CD4-positive, alpha-beta T cell treated with Interleukin-17A for 4 hours (primary cell): ENCODE measurements at places on chromosomes 7 and 10.
A peak's percentile ranks its signal among the peaks of the same experiment; 100 is the strongest.

- DNase-seq: no peak
Measured at GRCh38 chr10:89466599-89467035, 52.2 kb downstream of the IFIT5 start.

GRCh38 chr10:124339119-124340032 lies 79.3 kb downstream of the OAT start:
- DNase-seq: no peak

- DNase-seq: no peak
Measured at GRCh38 chr7:99788554-99788953, 4.6 kb upstream of the CYP3A4 start.

GRCh38 chr10:119653916-119654315 lies 2.7 kb downstream of the BAG3 start:
- peak; percentile 15 for DNase-seq

DNA sequence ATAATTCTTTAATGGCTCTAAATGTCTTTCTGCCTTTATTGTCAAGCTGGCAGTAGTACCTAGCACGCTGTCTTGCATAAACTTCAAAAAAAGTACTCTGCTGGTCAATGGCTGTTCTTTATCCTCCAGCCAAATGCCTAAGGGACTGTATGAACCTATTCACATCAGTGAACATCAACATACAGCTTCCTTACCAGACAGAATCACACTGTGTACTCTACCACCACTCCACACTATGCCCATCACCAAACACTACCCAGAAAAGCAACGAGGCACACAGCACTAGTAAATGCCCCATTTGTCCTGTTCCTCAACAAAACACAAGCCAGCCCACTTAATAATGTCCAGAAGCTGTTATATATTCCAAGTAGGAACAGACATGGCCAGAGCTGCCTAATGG lies 127.5 kb downstream of the SGMS1 start:
- DNase-seq: no peak

DNA sequence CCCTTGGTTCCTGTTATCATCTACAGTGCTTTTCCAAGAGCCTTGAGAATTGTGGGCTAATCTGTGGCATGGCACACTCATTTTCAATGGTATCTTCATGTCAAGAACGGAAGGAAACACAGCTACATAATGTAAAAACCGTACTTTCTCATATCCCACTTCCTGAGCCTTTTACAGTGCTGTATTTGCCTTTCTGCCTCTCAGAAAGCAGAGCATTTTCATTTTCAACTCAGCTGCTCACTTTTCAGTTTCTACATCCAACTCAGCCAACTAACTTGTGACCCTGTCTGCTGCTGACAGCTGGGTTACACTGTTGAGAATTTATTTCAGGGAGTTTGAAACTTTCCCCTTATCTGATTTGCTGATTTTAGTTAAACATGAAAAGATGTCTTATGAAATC lies 875.8 kb upstream of the KCND2 start:
- no peak for DNase-seq

GRCh38 chr10:68327889-68328786 lies 3.7 kb upstream of the HNRNPH3 start:
- no peak for DNase-seq

DNA sequence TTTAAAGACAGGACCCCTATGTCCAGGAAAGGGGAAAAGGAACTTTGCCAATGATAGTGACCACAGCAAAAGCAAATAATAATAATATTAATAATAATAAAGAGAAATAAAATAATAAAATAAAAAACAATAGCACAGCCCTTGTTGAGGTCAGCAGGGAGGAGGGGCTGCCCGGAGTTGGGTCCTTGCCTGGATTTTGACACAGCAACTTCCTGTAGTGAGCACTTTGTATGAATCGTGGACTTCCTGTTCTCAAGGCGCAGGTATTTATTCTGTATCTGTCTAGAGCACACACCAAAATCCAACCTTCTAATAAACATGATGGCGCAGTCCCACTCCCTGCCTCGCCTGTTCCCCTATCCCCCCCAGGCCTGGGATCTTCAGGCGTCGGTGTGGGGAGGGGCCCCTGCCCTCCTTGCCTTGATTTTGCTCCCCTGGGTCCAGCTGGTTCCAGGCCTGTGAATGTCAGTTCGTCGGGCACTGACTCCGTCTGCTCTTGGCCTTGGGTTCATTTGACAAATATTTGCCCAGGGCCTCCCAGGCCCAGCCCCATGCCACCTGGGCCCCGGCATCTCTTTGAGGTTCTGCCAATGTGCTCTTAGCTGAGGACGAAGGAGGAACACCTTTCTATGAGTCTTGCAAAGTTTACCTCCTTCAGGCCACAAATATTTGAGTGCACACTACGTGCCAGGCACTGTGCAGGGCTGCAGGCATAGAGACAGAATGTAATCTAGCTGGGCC lies 13.9 kb downstream of the TRIM8 start:
- DNase-seq: peak; percentile 29

DNA sequence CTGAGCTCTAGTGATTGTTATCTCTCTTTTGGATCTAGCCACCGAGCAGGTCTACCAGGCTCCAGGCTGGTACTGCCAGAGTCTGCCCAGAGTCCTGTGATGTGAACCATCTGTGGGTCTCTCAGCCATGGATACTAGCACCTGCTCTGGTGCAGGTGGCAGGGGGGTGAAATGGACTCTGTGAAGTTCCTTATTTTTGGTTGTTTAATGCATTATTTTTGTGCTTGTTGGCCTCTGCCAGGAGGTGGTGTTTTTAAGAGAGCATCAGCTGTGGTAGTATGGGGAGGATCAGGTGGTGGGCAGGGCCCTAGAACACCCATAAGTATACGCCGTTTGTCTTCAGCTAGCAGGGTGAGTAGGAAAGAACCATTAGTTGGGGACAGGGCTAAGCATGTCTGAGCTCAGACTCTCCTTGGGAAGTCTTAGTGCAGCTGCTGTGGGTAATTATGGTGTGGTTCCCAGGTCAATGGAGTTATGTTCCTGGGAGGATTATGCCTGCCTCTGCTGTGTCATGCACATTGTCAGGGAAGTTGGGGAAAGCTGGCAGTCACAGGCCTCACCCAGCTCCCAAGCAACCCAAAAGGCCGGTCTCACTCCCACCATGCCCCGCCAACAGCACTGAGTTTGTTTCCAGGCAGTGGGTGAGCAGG lies 81.8 kb downstream of the NPSR1 start:
- DNase-seq: no peak

DNA sequence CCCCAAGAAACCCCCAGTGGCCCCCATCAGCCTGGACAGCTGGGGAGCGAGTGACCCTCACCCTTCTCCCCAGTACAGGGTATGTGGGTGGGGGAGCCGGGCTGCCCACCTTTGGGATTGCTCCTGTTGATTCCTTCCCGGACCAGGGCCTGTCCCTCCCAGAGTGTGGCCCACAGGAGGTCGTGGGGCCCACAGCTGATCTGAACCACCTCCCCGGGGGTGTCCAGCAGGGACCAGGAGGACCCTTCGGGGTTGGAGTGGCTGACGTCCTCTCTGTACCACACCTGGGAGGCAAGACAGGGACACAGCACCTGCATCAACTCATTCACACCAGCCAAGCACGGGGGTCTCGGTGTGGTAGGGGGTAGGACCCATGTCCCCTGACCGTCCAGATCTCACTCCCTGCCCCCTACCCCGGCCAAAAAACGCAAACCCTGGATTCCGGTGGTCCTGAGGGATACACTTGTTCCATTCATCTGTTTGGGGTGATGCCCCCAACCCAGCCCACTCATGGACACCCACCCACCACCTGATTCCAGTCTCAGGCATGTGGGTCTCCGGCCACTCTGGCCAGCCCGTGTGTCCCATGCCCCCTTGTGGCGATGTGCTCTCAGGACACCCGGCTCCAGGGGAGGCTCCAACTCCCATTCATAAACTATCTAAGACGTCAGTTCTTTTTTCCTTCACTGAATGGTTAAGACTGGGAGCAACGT lies 10.9 kb downstream of the TECPR1 start:
- DNase-seq: peak; percentile 46

GRCh38 chr7:124250297-124251034 lies 217.6 kb upstream of the TMEM229A start:
- no peak for DNase-seq

DNA sequence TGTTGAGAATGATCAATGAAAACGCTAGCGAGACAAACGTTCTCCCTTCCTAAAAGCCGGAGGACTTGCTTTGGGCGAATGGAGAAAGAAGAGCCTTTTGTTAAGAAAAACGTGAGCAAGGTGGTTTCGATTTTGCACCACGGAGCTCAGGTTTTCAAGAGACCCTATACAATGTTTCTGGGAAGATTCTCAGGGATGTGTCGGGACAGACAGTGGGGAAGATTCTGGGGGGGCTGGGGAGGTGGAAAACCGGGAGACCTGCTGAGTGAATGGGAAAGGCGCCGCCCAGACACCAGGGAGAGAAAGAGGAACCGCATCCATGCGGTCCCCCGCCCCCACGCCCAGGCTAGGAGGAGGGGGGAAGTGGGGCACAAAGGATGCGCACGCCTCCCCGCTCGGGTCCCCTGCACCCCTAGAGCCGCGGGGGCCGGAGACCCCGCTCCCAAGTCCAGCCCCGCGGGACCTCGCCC lies 745 bp downstream of the YWHAG start:
- peak; percentile 52 for DNase-seq

- DNase-seq: no peak
Measured at GRCh38 chr7:23018750-23019149, 4.8 kb upstream of the HYCC1 start.

- peak; percentile 3 for DNase-seq
Measured at GRCh38 chr10:90592638-90593302, 265.1 kb downstream of the HTR7 start.

- peak; percentile 16 for DNase-seq
Measured at GRCh38 chr7:16651396-16652239, 5.6 kb downstream of the BZW2 start.
